ENCODE measurements at places on chromosomes 1 and 21. TPM values are rescaled to one million over a fixed set of nuclear protein-coding genes. Genes with fewer than 3 reads are reported as not detected.

- DNase-seq = no peak
These were observed 11.5 kb downstream of the CELF3 start for GRCh38 chr1:151705146-151705545.

DNA sequence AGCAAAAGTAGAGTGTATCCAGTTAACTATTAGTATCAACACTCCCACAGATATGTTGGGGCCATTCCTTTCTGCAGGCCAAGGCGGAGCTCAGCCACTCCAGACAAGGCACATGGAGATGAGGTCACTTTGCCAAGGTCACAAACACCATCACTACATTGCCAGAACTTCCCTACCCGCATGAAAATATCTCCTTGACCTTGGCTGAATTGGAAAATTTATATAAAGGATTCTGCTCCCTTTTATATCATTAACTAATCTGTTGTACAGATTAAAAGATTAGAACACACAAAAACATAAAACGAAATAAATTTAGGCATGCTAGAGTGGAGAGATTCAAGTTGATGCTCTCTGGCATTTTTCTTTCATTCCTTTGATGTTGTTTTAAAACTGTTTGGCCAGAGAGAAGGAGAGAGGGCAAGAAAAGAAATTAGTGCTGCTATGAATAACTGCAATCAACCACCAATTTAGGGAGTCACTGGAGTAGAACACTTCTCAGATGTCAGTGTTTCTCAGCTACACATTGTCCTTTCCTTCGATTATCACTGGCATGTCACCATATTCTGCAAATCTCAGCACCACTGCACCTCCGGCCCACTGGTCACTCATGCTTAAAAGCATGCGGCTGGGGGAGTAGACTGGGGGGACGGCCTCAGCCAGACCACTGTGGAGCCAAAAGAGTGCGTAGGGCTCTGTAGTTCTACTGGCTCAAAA is 78.7 kb upstream of the ATP1B1 start:
- DNase-seq = no peak

GBP4 gene
- total RNA-seq = 20.2 TPM

GRCh38 chr1:33070628-33071027 is 10.3 kb upstream of the AZIN2 start:
- no peak for DNase-seq

IL6R gene
- 25.8 TPM for total RNA-seq

GRCh38 chr1:156803086-156803851 is 13.4 kb downstream of the SH2D2A start:
- no peak for DNase-seq

KCNE1 gene
- total RNA-seq = 10.8 TPM

DNA sequence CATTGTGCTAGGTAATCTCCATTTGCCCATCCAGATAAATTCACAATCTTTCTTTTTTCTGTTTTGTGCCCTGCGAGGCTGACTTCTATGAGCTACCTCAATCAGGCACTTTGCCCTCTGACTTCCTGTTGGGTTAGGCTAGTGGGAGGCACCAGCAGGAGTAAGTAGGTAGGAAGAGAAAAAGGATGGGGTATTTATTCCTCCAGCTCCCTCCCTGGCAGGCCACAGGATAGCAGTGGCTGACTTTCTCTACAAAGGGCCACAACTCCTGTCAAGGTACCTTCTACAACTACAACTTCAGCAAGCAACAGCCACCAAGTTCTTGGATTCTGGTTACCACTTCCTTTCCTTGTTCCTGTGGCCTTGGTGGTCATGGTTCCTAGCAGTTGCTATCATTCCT is 18.8 kb upstream of the GORAB start:
- no peak for DNase-seq

SPRR5 gene
- total RNA-seq = not detected

- DNase-seq = no peak
These were observed 420.9 kb downstream of the SMYD3 start for GRCh38 chr1:246086191-246086590.

GRCh38 chr21:32463367-32463766 is 50.9 kb downstream of the EVA1C start:
- no peak for DNase-seq

IGSF21 gene
- 10.9 TPM for total RNA-seq

ADAMTS1 gene
- total RNA-seq = 310 TPM

AMY1C gene
- not detected for total RNA-seq

FOXD3 gene
- 0.14 TPM for total RNA-seq

LCE1D gene
- not detected for total RNA-seq

GRCh38 chr1:156527584-156527983 is 27.0 kb upstream of the MEF2D start:
- no peak for DNase-seq

MCM3AP gene
- 84.3 TPM for total RNA-seq

GRCh38 chr1:226519716-226520598 is 28.6 kb upstream of the STUM start:
- no peak for DNase-seq

- DNase-seq = no peak
These were observed at the start of gene LEMD1 for GRCh38 chr1:205421798-205422197. Gene LEMD1, minus strand, starts transcription at chr1:205422056. Its CDS starts 1,520 bp downstream, at chr1:205420536.

DNA sequence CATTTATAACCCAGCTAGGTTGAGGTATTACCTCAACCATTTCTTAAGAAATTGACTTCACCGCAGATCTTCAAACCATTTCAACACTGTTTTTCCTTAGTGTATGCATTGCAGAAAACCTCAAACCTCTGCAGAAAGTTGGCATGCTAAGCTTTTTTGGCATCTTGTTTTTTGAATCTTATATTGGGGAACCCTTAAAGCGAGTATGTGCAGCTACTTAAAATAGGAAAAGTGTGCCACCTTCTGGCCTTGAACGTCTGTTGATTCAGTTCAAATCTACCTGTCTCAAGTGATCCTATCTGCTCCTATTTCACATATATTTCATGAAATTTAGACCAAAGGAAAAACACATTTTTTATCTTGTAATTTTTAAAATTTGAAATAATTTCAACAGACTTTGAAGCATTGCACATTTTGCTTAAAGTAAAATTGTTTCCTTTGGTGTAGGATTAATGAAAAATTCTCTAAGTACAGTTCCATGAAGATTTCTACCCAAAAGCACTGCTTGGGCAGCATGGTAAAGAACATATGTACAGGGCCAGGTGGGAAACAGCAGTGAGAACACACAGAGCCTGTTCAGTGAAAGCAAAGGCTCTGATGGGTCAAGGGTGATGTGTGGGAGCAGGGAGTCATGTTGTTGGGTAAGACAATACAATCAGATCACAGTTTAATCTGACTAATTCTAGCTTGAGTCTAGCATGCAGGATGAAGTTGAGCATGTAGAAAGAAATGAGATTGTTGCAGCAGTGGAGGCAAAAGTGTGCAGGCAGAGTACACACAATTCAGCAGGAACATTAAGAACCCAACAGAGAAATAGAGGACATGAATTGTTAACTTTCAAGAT is 17.2 kb downstream of the HENMT1 start:
- no peak for DNase-seq

DNA sequence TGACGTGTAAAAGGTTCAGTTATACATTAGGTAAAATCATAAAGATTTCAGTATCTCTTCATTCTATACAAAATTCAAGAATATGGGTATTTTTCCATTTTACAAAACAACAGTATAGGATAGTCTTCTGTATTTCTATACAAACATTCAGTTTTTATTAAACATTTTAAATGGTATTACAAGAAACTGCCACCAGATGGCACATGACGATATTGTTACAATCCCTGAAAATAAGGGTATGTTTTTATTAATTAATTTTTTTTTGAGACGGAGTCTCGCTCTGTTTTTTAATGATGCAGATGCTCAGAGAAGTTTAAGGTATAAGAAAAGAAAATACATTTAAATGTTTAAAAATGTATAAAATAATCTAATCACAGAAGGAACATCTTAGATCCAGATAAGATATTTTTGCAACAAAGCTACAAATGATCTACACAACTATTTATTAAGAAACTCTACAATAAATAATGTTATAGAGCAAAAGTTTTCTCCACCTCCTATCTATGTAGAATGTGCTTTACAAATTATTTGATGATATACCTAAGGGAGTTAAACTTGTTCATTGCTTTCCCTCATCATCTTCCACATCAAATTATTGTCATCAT is 23.5 kb upstream of the RSBN1 start:
- no peak for DNase-seq

DNA sequence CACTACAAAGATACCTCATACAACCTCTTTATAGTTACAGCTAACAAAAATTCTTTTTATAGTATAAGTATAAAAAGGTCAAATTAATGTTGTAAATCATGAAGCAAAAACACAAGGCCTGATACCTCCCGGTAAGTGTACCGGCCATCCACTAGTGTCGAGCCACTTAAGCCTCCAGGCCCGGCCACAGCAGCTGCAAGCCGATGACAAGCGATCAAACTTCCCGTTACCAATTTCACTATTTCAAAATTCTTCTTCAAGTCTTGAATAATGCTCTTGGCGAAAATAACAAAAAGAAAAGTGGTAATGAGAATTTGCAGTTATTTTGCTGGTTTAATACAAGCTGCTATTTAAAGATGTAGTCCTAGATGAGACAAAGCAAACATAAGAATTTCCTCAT is 67.6 kb downstream of the USP24 start:
- no peak for DNase-seq

GRCh38 chr21:40472013-40472412 is 374.9 kb downstream of the DSCAM start:
- DNase-seq = no peak

TNN gene
- not detected for total RNA-seq

DNA sequence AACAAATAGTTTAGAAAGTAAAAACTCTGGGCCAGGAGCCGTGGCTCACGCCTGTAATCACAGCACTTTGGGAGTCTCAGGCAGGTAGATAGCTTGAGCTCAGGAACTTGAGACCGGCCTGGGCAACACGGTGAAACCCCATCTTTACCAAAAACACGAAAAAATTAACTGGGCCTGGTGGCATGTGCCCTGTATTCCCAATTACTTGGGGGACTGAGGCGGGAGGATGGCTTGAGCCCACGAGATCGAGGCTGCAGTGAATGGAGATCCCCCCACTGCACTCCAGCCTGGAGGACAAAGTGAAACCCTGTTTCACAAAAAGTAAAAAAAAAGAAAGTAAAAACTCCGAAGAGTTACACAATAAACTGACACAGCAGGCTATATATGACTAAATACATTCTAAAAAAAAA is 10.6 kb downstream of the CEP170 start:
- DNase-seq = no peak

DNA sequence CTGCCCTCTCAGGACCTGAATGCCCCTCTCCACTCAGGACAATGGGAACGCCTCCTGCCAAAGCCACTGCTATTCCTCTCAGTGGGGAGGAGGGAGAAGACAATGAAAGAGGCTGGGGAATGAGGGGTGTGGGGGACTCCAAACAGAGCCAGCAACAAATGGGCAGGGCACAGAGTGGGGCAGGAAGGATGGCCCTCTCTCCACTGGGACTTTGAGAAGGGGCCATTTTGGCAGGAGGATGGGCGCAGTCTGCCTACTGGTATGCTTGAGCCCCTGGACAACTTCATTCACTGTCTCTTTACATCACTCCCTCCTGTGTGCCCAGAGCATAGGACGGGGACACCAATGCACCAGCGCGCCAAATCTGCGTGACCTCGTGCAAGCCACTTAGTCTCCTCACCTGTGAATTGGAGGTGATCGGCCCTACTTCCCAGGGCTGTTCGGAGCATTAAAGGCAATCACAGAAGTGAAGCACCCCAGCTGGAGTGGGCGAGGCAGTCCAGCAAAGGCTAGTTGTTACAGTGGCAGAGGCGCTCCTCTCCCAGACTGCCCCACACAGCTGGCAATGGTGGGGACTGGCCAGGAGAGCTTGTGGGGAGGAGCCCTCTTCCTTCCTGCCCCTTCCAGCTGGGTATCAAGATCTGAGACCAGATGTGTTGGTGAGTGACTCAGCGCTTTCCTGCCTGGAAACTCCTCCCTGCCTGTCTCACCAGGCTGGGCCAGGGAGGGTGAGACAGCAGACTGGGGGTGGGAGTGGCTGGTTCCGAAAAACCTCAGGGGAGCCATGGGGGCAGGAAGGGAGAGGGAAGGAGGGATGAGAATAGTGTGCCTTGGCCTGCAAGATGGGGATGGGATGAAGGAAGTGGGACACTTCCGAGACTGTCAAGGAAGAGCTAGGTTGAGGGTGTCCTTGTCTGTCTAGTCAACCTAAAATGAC is 22.4 kb upstream of the SYNC start:
- peak; percentile 23 for DNase-seq

GRCh38 chr21:29376556-29376955 is 77.8 kb downstream of the BACH1 start:
- no peak for DNase-seq

TUT4 gene
- 38.2 TPM for total RNA-seq

DNA sequence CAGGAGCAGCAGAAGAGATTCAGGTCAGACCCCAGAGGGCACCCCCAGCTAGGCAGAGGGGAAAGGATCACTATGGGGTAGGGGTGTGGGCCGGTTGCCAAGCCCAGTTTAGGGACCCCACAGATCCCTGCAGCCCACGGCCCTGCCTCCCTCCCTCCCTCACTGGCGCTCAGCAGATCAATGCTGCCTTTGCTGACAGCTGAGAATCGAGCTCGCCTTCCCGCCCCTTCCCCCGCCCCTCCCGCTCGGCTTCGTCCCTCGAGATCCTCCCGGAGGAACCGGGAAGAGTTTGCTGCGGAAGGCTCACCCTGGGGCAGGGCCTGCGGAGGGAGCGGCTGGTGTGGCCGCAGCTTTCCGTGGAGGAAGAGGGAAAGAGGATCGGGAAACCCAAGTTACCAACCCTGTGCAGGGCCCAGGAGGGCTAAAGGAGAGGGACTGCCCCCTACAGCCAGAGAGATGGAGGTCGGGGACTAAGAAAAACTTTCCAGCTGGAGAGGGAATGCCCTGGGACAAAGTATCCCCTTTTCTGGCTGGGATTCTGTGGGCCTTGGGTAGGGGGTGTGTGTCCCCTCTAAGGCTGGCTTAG is 1.1 kb upstream of the KCNQ4 start:
- DNase-seq = no peak

DNA sequence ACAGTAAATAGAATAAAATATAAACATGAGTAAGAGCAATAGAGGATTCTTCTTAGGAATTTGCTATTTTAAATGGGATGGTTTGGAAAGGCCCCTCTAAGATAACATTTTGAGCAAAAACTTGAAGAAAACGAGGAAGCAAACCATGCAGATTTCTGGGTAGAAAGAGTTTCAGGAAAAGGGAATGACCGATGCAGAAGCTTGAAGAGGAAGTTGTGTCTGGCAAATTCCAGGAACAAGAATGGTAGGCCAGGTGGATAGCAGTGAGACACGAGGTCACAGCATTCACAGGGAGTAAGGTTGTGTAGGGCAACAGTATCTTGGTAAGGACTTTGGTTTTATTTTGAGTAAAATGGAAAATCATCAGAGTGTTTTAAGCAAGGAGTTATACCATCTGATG is 108.9 kb downstream of the PEX14 start:
- DNase-seq = no peak

- DNase-seq = no peak
These were observed 105.4 kb upstream of the C1orf174 start for GRCh38 chr1:4005431-4005830.

GRCh38 chr1:241229216-241229615 is 127.8 kb downstream of the RGS7 start:
- DNase-seq = no peak

GRCh38 chr1:205227584-205228013 is at the start of gene TMCC2:
Gene TMCC2, plus strand, starts transcription at chr1:205227946. Its CDS starts 619 bp downstream, at chr1:205228565.
- DNase-seq = peak; percentile 52

GRCh38 chr1:53108646-53109580 is 33.5 kb downstream of the SLC1A7 start:
- no peak for DNase-seq
